Stimulated activated CD4-positive, alpha-beta T cell treated with anti-CD3 and anti-CD28 coated beads, Interleukin-1b, Interleukin-23, amount 100 ng/mL, for 4 hours (primary cell): ENCODE measurements at places on chromosomes 12 and 14.

DNA sequence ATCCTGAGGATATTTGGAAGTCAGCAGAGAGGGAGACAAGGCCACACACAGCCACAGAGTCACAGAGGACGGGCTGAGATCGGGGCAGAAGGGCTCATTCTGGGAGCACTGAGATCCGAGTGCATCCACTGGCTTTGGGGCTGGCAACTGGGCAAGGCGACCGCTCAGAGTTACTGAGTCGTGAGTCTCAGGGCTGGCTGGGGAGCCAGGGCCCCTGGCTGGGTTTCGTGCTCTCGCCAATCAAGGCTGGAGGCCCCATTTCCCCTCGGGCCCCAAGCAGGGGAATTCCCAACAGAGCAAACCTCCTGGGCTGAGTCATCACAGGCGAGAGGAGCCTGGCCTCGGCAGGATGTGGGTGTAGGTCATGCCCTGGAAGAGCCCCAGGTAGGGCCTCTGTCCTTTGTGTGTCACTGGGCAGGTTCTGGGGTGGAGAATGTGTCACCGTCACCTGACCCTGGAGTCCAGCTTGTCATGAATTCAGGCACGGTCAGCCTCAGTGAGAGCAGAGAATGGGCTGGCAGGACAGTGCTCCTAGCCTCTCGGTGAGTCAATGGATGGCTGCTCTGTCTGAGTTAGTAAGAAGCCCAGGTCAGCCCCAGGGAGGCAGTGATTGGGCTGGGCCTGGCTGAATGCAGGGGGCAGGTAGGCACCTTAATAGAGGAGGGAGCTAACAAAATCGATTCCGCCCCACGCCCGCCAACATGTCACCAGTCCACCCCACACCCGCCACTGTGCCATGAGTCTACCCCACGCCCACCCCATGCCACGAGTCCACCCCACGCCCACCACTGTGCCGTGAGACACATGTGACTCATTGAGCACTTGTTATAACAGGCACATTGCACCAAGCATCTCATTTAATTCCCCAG is 16.9 kb downstream of the ASB2 start:
- DNase-seq: peak; percentile 82

GRCh38 chr12:32257695-32258496 is 141.5 kb upstream of the FGD4 start:
- DNase-seq: no peak

DNA sequence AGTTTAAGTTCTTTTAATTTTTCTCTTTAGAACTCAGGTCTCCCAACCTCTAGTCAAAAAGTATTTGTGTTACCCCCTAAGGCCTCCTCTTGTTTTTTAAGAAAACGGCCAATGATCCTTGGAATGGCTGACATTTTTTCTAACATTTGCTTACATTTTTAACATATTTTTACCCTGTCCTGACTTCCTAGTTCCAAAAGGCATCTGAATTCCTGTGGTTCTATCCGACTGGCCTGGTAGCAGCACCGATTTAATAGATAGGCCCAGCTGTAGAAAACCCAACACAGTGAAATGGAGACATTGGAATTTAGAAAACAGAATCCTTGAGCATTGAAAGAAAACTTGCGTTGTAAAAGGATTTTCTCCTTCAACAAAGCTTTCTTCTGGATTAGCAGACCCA is 134.7 kb upstream of the GSC start:
- DNase-seq: no peak

GRCh38 chr12:89187507-89187906 is 164.8 kb downstream of the DUSP6 start:
- DNase-seq: no peak

- DNase-seq: no peak
Observed at GRCh38 chr14:100623961-100624360, 36.7 kb upstream of the BEGAIN start.

- no peak for DNase-seq
Observed at GRCh38 chr12:83971781-83972180, 940.8 kb downstream of the SLC6A15 start.
